ENCODE measurements at places on chromosomes 1 and 21.

- no peak for DNase-seq
Observed at GRCh38 chr1:109615879-109616278, 3.5 kb downstream of the GNAT2 start.

- no peak for DNase-seq
Observed at GRCh38 chr1:202858789-202859414, 30.0 kb downstream of the RABIF start.

- no peak for DNase-seq
Observed at GRCh38 chr1:63407002-63407401, 39.6 kb downstream of the ALG6 start.

DNA sequence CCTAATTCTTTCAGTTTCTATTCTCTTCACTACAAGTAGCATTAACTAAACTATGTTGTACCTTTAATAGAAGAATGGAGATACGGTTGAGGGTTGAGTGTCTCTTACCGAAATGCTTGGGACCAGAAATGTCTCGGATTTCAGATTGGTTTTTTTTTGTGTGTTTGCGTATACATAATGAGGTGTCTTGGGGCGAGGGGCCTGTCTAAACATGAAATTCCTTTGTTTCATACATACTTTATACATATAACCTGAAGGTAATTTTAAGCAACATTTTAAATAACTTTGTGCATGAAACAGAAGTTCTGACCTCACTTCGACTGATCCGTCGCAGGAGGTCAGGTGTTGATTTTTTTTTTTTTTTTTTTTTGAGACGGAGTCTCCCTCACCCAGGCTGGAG, 36.3 kb upstream of the MYOCOS start:
- no peak for DNase-seq

DNA sequence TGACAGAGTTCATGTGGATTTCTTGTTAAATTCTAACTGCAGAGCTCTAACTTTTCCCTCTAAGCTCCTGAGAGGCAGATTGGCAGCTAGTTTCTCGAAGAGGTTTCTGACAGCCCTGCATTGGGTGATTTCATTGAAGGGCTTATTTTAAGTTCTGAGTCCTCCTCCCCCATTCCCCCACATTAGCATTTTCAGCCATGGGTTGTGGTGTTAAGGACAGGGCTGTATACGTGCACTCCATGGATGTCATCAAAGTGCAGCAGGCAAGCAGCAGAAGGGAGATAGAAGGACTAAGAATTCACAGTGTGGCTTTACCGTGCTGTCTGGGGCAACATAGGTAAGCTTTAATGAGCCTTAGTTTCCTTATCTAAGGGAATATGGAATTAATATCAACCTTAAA, 19.0 kb downstream of the CRYZ start:
- DNase-seq = no peak

DNA sequence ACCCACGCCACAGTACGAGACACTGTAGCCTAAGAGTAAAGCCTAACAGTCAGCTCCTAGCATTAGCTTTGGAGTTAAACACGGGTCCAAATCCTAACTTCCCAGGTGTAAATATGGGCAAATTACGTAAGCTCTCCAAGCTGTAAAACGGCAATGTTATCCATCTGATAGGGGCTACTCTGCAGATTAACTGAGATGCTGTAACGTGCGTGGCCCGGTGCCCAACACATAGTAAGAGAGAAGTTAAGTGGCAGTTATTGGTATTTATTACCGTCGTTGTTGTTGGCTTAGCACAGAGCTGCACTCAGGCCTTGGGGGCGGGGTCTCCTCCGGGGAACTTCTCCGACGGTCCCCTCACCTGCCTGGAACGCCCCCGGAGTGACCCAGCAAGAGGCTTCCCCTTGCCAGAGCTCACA, 457 bp downstream of the TRAPPC3 start:
- no peak for DNase-seq

- no peak for DNase-seq
Observed at GRCh38 chr1:204003536-204003935, 69.4 kb upstream of the SOX13 start.

GRCh38 chr1:92901699-92902405, 59.4 kb downstream of the DIPK1A start:
- DNase-seq = no peak

DNA sequence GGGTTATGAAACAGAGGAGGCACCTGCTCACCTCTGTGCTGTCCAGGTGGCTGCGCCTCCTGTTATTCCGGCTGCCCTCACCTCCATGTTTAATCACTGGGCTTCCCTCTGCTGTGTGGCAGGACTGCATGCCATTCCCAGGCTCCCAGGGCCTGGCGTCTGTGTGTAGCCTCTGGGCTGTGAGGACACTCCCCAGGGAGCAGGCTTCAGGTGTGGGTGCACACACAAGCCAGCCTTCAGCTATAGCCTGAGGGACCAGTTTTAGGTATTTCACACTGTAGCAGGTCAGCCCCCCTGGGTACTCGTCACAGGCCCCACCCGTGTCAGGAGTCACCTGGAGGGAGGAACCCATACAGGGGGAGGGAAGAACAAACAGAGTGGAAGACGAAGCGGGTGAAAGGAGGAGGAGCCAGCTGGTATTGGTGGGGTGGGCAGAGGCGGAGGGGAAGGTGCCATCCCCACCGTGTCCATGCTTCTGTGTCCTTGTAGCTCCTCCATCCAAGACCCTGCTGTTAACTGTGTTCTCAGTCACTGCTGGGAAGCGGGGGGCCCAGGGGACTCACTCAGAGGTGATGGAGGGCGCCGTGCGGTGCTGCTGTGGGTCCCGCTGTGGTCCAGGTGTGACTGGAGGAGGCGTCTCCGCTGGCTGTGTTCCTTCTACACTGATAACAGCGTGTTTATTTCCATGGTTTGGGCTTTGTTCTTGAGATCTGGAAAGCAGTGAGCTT, 158.6 kb downstream of the PGBD5 start:
- DNase-seq = no peak

DNA sequence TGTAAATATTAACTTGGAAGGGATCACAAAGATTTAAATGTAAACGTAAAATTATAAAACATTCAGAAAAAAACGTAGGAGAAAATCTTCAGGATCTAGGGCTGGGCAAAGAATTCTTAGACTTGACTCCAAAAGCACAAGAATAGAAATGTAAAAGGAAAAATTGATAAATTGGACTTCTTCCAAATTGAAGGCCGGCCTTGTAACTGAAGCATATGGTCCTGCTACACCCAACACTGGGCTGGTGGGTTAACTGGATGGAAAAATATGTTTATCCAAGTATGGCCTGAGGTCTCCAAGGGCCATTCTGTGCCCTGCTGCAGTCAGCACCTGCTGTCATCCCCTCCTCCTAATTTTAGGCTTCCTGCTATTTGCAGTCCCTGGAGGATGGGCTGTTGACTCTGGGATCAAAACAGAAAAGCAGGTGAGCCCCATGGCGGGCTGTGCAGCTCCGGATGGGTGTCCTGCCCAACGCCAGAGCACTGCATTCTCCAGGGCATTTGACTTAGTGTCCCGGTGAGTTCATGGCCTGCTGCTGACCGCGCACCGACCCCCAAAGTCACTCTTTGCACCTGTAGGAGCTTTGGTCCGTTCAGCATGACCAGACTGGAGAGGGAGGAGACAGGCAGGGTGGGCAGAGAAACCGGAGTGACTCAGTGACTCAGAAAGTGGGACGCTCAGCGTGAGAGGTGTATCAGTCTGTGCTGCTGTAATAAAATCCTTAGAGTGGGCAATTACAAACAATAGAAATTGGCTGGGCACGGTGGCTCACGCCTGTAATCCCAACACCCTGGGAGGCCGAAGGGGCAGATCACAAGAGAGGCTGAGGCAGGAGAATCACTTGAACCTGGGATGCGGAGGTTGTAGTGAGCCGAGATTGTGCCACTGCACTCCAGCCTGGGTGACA, 6.1 kb upstream of the AIRE start:
- DNase-seq = peak; percentile 31

GRCh38 chr21:27498025-27498424, 531.1 kb upstream of the ADAMTS5 start:
- no peak for DNase-seq

GRCh38 chr1:221611656-221612046, 130.2 kb downstream of the DUSP10 start:
- no peak for DNase-seq

DNA sequence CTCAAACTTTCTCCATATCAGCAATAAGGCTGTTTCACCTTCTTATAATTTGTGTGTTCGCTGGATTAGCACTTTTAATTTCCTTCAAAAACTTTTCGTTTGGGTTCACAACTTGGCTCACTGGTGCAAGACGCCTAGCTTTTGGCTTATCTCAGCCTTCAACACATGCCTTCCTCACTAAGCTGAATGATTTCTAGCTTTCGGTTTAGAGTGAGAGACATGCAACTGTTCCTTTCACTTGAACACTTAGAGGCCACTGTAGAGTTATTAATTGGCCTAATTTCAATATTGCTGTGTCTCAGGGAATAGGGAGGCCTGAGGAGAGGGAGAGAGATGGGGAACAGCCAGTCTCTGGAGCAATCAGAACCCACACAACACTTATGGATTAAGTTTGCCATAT, 41.2 kb upstream of the IFNLR1 start:
- no peak for DNase-seq

DNA sequence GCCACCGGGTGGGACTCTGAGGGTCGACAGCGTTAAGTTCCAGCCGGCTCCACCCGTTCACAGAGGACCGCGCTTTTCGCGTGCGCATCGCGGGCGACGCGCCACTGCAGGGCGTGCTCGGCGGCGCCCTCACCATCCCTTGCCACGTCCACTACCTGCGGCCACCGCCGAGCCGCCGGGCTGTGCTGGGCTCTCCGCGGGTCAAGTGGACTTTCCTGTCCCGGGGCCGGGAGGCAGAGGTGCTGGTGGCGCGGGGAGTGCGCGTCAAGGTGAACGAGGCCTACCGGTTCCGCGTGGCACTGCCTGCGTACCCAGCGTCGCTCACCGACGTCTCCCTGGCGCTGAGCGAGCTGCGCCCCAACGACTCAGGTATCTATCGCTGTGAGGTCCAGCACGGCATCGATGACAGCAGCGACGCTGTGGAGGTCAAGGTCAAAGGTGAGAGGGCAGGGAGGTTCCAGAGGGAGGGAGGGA, 4.9 kb downstream of the BCAN start:
- no peak for DNase-seq

- no peak for DNase-seq
Observed at GRCh38 chr1:165747632-165748447, 20.8 kb downstream of the TMCO1 start.

- DNase-seq = no peak
Observed at GRCh38 chr1:25994402-25995150, 3.3 kb downstream of the PAFAH2 start.

DNA sequence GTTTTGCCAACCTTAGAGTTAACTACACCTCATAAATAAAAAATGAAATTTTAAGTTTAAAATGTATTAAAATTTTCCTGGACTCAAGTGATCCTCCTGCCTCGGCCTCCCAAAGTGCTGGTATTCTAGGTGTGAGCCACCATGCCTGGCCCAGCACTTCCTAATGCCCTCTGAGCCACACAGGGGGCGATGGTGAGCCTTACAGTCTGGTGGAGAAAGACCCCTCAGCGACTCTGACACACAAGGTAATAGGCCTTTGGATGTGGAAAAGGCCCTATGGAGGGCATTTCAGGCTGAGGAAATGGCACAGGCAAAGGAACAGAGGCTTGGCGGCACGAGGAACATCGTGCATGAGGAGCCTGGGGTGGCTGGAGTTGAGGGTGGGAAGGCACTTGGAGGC, 6.7 kb downstream of the CITED4 start:
- no peak for DNase-seq

Measured in cerebellar cortex (tissue), 1 donor.